ENCODE measurements at places on chromosomes 7 and 10.

DNA sequence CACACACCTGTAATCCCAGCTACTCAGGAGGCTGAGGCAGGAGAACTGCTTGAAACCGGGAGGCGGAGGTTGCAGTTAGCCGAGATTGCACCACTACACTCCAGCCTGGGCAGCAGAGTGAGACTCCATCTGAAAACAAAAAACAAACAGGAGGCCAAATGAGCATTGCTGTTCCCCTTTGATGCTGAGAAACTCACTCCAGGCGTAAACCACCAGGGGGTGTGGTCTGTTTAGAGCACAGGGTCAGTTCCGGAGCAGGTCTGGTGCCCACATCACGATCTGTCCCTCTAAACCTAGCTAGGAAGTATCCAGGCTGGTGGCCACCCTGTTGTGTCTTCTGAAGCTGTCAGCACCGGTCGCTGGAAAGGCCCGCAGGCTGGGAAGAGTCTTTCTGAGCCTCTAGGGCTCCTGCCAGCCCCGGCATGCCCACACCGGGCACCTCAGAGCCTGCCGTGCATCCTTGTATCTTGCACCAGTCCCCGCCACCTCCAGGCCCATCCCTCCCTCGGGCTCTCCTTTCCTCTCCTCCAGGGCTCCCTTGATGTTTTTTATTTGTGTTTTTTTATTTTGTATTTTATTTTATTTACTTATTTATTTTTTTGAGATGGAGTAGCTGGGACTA lies 66.3 kb upstream of the SH2B2 start:
- DNase-seq, result no peak

DNA sequence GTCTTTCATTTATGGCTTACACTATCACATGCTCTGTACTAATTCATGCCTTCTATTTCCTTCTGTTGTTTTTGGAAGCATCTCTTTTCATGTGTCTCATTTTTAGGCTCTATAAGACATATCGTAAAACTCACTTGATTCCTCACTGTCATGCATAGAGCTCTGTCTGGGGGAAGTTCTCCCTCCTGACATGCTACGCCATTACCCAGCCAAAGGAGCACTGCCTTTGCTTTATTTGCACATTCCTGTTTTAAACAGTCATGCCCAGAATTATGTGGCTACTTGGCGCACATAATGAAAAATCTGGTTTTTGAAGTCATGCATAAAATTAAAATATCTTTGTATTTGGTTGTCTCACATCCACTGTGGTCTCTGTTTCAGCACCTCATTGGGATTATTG lies 17.6 kb upstream of the AKR1C3 start:
- DNase-seq, result peak; percentile 69

DNA sequence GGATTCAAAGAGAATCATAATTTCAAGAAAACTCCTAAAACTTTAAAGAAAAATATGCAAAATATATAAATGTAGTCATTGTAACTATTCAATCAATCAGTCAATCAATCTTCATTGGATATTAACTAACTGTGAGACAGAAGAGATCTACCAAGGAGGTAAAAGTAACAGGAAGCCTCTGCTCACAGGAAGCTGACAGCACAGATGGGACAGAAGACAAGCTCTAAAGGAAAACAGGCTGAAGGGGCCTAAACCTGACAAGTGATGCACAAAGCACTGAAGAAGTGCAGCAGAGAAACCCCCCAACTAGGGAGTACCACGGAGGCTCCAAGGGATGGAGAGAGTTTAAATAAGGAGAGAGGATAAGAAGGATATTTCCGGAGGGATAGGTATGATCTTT lies 173.0 kb downstream of the SKAP2 start:
- DNase-seq, result no peak

GRCh38 chr7:70762696-70763095 lies 369.2 kb upstream of the GALNT17 start:
- DNase-seq, result no peak

DNA sequence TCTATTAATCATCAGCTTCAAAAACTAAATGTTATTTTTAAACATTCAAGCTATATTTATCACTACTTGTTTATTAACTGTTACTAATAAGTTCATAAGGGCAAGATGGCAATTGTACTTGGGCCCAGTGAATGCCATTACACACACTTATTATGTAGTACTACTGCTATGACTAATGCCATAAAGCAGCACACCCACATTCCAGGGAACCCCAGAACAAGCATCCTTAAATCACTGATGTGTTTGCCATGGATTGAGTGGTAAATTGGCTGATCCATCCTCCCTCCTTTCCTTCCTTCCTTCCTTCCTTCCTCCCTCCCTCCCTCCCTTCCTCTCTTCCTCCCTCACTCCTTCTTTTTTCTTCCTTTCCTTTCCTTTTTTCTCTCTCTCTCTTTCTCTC lies 37.4 kb upstream of the RSU1 start:
- DNase-seq, result peak; percentile 49

- no peak for DNase-seq
Observed at GRCh38 chr7:122307228-122307621, 2.7 kb upstream of the FEZF1 start.

GRCh38 chr7:36986948-36987724 lies 262.8 kb upstream of the AOAH start:
- peak; percentile 50 for DNase-seq

GRCh38 chr10:127886371-127887051 lies 6.2 kb downstream of the CLRN3 start:
- DNase-seq, result no peak

- no peak for DNase-seq
Observed at GRCh38 chr10:91146146-91146545, 74.3 kb upstream of the PCGF5 start.

GRCh38 chr10:118254654-118255053 lies 87.5 kb downstream of the FAM204A start:
- DNase-seq, result no peak

DNA sequence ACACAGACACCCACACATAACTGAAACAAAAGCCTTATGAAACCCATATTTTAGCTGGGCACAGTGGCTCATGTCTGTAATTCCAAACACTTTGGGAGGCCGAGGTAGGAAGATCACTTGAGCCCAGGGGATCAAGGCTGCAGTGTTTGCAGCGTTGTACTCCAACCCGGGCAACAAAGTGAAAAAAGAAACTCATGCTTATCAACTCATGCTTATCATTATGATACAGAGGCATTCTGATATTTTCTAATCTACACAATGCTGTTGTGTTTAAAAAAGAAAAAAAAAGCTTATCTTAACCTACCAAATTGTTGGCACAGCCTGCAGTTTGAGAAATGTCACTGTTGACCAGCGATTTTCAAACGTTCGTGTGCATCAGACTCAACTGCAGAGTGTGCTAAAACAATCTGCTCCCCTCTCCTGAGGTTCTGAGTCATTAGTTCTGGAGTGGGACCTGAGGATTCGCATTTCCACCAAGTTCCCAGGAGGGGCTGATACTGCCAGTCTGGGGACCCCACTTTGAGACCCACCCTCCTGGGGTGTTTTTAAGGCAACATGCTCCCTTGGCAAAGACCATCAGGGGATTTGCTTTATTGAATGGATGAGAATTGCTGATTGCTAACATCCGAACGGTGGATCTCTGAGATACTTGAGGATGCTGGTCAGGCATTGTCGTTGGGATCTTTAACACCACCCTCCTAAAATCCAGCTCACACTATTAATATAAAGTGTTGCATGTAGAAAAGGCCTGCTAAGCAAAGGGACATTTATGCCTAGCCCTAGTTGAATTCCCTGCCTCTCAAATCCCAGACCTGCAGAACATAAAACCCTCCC lies 16.2 kb downstream of the CHST3 start:
- peak; percentile 84 for DNase-seq

- no peak for DNase-seq
Observed at GRCh38 chr7:87615197-87615596, 13.0 kb upstream of the RUNDC3B start.

GRCh38 chr7:128398016-128398840 lies 11.6 kb downstream of the IMPDH1 start:
- peak; percentile 53 for DNase-seq

- peak; percentile 91 for DNase-seq
Observed at GRCh38 chr10:77004917-77005564, 632.6 kb downstream of the KCNMA1 start.

DNA sequence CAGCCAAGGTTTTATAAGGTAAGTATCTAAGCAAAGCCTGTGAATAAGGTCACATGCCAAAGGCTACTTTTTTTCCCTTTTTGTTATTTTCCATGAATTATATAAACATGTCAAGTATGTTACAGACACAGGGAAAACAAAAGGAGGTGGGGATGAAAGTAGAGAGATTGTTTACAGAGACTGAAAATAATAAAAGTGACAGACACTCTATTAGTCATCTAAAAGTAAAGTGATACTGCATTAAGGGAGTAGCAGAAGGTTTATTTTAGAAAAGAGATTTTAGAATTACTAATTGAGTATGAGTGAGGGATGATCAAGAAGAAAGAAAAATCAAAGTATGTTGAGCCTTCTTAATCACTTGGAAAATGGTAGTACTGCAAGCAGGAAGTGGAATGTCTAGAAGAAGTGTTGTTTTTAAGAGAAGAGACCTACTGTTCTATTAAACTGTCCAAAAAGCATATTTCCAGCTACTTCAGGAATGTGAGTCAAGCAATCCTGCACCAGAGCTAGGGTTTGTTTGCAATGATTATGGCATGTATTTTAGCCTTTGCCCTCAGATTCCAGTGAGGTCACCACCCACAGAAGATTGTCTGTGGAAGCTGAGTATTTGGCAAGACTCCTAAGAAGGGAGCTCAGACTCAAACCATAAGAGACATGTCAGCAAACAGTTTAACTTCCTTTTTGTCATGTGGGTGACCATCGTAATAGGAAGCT lies 177.9 kb upstream of the PLXDC2 start:
- DNase-seq, result peak; percentile 77

GRCh38 chr10:110405380-110405779 lies 92.3 kb upstream of the DUSP5 start:
- no peak for DNase-seq

DNA sequence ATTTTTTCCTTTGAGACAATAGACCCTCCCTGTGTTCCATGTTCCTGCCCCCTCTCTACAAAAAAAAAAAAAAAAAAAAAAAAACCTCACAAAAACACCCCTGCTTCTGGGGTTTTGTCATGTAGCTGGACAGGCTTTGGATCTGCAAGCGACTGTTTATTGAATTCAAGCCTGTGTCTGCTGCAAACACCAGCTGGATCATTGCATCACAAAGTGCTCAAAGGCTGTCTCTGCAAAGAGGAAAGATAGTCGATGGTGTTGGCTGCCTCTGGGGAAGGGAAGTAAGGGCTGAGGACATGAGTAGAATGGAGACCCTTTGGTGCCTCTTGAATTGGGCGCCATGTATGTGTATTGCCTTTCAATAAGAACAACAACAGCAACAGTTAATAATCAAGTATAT lies 471.2 kb downstream of the PLXNA4 start:
- no peak for DNase-seq

GRCh38 chr10:75272896-75273295 lies 37.1 kb upstream of the COMTD1 start:
- no peak for DNase-seq

GRCh38 chr10:111030042-111030750 lies 46.6 kb upstream of the ADRA2A start:
- no peak for DNase-seq

- peak; percentile 82 for DNase-seq
Observed at GRCh38 chr7:47379629-47380324, 202.1 kb downstream of the TNS3 start.

- DNase-seq, result peak; percentile 63
Observed at GRCh38 chr7:25950488-25951413, 201.2 kb upstream of the NFE2L3 start.

- no peak for DNase-seq
Observed at GRCh38 chr7:36564489-36564888, 159.8 kb downstream of the AOAH start.

GRCh38 chr10:59917922-59918321 lies 11.6 kb upstream of the CCDC6 start:
- no peak for DNase-seq

- peak; percentile 100 for DNase-seq
Observed at GRCh38 chr10:50561266-50561665, 62.5 kb downstream of the SGMS1 start.

- DNase-seq, result peak; percentile 77
Observed at GRCh38 chr10:34454590-34455261, 360.4 kb downstream of the PARD3 start.

GRCh38 chr7:137992550-137993394 lies 9.1 kb downstream of the CREB3L2 start:
- peak; percentile 99 for DNase-seq

DNA sequence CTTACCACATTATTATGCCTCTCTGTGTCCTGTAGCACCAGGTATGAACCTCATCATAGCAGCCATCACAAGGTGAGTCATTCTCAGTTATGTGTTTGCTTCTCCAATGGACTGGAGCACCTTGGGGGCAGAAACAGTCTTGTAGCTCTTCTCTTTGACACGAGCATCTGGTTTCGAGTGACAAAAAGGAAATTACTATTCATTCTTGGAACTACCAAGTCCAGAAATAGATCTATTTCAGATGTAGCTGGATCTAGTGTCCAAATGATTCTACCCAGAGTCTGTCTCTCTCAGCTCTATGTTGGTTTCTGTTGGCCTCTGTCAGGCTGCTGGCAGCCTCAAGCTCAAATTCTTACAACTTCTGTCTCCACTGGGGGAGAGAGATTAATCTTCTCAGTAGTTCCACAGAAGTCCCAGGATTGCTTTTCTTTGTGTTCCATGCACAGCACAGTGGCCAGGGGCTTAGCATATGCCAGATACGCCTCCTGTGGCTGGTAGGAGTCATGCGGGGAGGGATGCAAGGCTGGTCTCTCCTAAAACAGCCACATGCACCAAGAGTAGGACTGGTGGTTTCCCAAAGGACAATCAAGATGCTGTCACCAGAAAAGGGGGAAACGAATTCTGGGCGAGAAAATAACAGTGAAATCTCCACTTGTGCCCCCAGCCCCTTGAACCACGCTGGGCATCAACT lies 37.2 kb upstream of the PAPSS2 start:
- no peak for DNase-seq

- no peak for DNase-seq
Observed at GRCh38 chr7:150359622-150360362, 8.8 kb upstream of the REPIN1 start.

- DNase-seq, result no peak
Observed at GRCh38 chr7:41190581-41190980, 512.3 kb downstream of the INHBA start.

GRCh38 chr10:19775296-19775695 lies 40.9 kb upstream of the PLXDC2 start:
- DNase-seq, result no peak

GRCh38 chr10:15460661-15461060 lies 89.6 kb upstream of the FAM171A1 start:
- DNase-seq, result no peak

DNA sequence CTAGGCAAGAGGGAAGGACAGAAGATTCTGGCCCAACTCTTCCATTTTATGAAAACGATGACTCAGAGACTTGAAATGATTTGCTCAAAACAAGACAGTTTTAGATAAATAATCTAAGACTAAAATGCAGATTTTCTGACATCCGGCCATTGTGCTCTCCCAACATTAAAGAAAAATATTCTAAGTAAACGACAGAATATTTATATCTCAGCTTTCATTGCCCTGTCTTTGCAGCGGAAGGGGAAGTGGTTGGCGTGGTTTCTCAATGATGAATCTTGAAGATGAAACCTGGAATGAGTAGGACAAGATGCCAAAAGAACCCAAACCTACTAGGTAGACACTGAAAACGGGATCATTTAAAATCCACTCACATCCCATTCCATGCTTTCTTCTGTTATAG lies 28.9 kb upstream of the NPY start:
- no peak for DNase-seq

GRCh38 chr7:31642681-31643115 lies 44.3 kb upstream of the PPP1R17 start:
- no peak for DNase-seq

All from fibroblast of the aortic adventitia (primary cell).